ENCODE measurements at places on chromosomes 5 and 9. TPM values are rescaled to one million over a fixed set of nuclear protein-coding genes. Genes with fewer than 3 reads are reported as not detected.

TMC1 gene
- total RNA-seq: 0.27 TPM

KIAA1958 gene
- 4.3 TPM for total RNA-seq

CDH6 gene
- not detected for total RNA-seq

C9orf72 gene
- total RNA-seq: 7.1 TPM

NMUR2 gene
- not detected for total RNA-seq
